ENCODE measurements at places on chromosomes 7 and 10.

- DNase-seq, result no peak
Observed at GRCh38 chr10:608331-609261, 80.9 kb downstream of the DIP2C start.

- DNase-seq, result no peak
Observed at GRCh38 chr10:5810225-5810624, 3.0 kb downstream of the GDI2 start.

- DNase-seq, result no peak
Observed at GRCh38 chr7:1550846-1551155, 5.2 kb downstream of the TMEM184A start.

- no peak for DNase-seq
Observed at GRCh38 chr10:66591865-66592264, 334.0 kb upstream of the LRRTM3 start.

DNA sequence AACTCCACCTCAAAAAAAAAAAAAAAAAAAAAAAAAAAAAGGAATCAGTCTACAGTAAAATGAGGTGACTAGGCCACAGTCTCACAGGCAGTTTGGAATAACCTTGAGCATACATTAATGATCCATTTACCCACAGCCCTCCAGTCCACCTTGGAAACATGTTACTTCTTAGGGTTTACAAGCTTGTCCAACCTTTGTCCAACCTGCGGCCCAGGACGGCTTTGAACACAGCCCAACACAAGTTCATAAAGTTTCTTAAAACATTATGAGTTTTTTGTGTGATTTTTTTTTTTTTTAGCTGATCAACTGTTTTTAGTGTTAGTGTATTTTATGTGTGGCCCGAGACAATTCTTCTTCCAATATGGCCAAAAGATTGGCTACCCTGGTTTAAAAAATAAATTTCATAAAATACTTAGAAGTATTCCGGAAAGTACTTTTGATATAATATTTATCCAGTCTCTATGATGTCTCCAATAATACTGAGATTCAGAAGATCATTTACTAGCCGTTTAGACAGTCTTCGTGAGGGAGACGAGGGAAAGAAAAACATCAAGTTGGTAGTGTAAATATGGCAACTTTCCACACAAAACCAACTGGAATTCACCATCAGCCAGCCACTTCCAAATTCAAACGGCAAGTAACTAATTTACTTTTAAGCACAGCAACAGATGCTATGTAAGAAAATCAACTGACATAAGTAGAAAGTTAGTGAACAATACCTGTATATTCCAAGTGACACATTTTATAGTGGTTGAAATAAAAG is 9.9 kb downstream of the BAZ1B start:
- DNase-seq, result no peak

DNA sequence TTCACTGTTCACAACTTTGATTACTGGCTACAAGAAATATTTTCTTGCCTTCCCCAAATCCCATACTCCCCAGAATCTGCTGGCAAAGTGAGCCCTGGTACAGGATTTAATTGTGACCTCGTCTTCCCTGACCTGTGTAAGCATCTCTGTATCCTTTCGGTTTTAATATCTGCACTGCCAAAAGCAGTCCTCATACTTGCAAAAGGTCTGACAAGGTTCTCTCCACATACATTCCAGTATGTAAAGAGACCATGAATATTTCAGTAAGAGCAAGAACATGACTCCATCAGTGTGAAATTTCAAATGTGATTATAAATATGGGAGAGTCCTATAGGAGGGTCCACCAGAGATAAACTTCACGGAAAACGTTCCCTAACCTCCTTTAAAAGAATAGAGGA is 134.0 kb upstream of the TCF7L2 start:
- DNase-seq, result no peak

DNA sequence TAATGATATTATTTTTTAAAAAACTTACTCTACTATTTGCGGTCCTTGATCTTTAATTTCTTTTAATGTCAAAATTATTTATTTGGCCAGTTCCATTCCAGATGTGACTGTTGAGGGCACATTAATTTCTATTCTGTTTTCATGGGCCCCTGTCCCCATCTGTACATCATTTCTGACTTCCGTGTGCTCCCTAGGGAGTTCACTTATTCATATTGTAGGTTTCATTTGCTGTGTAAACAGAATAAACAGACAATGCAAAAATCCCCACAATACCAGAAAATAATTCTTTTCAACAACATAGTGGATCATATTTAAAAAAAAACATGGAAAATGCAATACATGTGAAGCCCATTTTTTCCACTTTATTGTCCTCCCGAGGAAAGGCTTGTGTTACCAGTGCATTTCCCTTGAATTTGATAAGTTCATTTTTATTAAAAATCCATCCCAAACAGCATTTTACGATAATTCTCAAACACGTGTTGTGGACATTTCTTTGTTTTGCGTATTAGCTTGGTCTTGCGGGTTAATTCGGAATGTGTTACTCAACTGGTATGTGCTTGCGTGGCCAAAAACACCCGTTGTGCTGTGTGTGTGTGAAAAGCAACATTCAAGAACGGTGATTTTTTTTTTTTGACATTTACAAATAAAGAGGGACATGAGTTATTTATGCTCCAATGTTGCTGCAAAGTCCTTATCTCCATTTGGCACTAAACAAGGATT is 138.4 kb downstream of the MGMT start:
- DNase-seq, result no peak

DNA sequence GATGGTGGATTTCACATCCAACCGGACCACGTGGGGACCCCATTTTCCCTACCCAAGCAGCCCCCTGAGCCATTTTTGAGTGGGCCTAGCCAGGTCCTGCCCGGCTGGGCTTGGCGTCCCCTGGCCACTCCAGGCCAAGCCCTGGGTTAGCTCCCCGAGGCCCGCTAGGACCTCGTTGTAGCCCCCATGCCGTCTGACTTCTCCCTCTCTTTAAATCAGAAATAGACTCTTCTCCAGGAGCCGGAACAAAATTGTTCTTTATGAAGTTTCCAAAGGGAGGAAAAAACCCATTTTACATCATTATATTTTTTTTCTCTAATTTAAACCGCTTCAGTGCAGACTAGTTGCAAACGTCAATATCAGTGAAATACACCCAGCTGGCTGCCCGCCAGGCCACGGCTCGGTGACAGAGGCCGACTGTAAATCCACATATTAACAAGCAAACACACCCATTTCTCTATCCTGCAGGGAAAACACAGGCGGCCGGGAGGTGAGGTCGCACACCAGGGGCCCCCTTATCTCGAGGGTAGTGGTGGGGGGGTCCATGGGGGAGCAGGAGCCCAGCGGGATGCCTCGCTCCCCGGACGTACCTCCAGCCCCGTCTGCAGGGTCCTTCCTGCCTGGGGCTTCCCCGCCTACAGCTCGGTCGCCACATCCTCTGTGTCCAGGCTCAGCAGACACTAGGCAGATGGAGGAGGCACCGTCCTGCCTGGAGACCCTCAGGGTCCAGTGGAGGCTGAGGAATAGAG is 72.7 kb downstream of the ELFN1 start:
- DNase-seq, result no peak

DNA sequence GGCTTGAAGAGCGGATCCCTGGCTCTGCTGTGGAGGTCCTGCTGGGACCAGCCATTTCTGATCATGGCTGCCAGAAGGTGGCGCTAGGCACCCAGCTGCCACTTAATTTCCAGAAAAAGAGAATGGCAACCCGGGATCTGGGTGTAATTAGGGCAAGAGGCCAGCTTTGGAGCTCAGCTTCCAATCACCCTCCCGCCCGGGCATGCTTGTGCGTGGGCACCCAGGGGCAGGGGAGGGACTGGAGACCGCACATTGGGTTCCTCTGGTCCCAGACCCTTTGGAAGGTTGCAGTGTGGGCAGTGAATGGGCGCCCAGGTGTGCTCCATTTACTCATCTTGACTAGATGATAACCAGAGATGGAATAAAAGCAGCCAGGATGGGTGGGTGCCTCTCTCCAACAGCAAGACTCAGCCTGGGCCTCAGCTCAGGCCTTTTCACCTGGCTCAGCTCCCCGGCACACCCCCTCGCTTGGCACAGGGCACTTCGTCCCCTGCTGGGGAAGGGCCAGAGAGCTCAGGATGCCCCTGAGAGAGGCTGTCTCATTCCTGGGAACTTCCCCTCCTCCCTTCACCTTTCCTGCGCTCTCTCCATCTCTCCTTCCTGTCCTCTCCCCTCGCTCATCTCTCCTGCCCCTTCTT is 14.7 kb downstream of the FAM241B start:
- DNase-seq, result no peak

DNA sequence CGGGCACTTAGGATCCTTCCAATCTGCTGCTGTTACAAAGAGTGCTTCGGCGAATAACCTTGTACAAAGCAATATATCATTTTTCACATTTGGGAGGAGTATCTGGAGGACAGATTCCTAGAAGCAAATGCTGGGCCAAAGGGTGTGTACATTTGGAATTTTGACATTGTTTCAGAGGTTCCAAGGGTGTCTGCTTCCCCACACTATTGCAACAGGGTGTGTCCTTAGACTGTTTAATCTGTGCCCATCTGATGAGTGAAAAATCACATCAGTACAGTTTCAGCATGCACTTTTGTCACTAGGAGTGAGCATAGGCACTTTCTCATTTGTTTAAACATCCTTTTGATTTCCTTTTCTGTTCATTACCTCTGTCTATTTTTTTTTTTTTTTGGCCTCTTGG is 8.6 kb upstream of the ELFN1 start:
- DNase-seq, result no peak

DNA sequence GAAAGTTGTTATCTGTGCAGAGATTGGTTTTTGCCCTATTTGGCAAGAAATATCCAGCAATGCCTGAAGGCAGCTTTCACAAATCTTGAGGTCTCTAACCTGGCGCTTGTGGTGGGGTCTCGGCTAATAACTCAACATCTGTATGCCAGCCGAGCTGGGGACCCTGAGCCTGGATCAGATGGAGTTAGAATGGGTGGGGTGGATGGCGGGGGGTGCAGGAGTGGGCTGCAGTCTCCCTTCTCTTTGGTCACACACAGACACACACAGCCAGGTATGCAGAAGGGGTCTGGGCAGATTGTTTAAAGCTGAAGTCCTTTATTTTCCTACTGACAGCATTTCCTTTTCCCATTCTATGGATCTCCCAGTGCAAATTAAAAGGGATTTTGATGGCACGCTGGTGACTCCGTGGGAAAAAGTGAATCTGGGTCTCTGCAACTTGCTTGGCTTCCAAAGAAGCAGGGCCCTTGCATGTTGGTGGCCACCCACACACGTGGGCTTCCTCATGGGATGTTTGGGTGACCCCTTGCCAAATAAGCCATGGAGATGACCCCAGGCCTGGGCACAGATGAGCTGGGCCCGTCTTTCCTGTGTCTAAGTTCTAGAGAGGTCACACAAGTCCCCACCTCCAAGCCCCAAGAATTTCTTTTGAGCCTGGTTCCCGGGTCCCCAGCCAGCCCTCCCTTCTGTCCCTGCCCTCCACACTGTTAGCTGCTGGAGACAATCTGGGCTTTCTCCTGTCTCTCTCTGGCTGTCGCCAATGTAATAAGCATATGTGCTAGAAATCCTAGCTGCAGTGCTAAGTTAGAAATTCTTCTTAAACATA is 39.9 kb upstream of the EMX2 start:
- DNase-seq, result no peak

DNA sequence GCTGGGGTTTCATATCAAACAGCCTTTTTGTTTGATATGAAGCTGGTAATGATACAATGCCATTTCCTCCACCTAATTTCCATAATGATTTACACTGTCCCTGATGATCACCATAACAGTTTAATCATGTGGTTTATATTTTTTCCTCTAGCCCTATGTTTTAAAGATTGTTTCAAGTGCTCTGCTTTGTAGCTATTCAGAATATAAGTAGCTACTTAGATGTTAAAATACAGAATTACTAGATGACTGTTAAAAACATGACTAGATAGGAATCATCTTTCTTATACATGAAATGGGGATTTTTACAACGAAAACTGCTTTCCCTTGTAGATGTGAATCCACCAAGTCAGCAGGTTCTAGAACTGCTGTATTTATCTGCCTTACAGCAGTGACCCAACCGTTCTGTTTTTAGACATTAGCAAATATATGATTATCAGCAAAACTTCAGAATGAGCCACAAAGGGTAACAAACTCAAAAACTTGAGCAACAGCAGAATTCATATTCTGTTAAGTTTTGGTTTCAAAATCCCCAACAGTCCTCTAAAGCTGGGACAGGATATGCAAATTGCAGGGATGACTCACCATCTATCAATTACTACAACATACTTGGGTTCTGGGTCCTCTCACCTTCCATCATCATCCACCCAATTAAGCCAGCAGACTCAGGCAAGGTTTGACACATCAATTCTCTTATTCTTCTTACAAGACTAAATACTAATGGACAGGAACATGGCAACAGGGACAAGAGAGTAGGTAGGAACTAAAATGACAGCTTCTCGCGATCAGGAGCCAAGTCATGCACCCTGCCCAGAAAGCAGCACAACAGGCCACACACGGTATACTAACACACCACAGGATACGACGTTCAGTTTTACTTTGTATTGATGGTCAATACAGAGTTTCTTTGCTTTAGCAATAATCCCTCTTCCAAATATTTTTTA is 83.9 kb downstream of the PIP4K2A start:
- DNase-seq, result no peak

- DNase-seq, result peak; percentile 4
Observed at GRCh38 chr7:126700807-126701604, 551.7 kb downstream of the GRM8 start.

DNA sequence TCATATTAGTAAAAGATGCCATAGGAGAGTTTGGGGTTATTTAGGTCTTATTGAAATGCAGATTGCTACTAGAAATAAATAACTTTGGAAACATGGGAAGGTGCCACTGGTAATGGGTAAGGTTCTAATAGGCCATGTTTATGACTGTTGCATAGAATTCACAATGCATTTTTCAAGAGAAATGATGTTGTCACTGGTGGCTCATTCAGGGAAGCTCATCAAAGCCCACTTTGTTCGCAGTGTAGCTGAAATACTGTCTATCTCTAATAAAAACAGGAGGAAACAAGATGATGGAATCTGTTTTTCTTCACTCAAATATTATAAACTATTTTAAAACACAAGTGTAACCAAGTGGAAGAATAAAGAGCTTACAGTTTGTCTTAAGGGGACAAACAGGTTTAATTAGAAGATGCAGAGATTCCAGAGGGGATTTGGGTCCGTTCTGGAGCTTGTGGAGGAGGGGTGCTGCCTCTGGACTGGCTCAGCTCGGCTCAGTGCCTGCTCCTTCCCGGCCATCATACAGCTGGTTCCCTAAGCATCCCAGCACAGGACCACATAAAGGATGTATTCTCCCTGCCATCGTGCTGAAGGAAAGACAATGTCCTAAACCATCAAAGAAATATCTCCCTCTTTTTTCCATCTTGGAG is 20.4 kb downstream of the OPALIN start:
- no peak for DNase-seq

DNA sequence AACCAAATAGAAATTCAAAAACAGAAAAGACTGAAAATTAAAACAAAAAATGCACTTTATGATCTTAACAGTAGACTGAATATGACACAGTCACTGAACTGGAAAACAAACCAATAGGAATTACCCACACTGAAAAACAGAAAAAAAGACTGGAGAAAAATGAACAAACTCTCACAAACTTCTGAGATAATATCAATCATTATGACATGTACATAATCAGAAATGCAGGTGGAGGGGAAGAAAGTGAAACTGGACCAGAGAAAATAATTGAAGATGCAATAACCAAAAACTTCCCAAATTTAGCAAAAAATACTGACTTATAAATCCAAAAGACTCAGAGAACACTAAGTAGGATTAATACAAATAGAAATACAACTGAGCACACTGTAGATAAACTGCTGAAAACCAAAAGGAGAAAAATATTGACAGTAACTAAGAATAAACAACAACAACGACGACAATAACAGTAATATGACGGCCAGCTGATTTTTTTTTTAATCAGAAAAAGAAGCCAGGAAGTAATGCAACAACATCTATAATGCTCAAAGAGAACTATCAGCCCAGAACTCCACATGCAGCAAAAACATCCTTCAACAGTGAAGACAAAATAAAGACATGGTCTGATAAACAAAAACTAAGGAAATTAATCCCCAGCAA is 108.1 kb downstream of the ZFAND4 start:
- no peak for DNase-seq
